Dermis blood vessel endothelial cell (primary cell): ENCODE measurements at places on chromosomes 3 and 15. TPM values are rescaled to one million over a fixed set of nuclear protein-coding genes. Genes with fewer than 3 reads are reported as not detected.
A peak's percentile ranks its signal among the peaks of the same experiment; 100 is the strongest.

Gene MYLK
- 69.6 and 78.1 TPM in 2 replicates for total RNA-seq

Gene TCTA
- 24.2 and 24.8 TPM in 2 replicates for total RNA-seq

Gene TMOD2
- 22.3 and 32.8 TPM in 2 replicates for total RNA-seq

Gene LARP6
- total RNA-seq = 6.9 and 15.0 TPM in 2 replicates

Gene DISP2
- total RNA-seq = 0.09 and 0.17 TPM in 2 replicates

Gene SLC24A5
- total RNA-seq = not detected in 2 replicates

Gene CCR1
- total RNA-seq = not detected in 2 replicates

Gene CLDN18
- total RNA-seq = not detected in 2 replicates

Gene PARP16
- 2.0 and 3.0 TPM in 2 replicates for total RNA-seq

GRCh38 chr3:40047406-40047805, 238.0 kb downstream of the MYRIP start:
- DNase-seq = no peak

- DNase-seq = no peak
These were observed 55.7 kb upstream of the PLXND1 start for GRCh38 chr3:129662191-129662608.

DNA sequence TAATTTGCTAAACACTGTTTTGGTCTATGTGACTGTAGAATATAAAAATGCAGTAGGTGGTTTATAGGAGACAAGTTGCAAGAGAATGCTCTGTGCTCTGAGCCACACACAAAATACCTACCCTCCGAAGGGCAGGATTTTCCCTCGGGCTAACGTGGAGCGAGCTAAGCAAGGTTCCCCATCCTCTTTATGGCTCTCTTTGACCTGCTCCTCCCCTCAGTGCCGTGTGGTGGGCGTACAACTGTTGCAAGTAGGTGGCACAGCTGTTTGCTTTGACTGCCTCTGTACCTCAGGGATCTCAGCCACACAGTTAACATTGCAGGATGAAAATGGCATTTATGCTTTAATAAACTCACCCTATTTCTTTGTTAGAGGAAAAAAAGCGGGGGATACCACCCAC, 339.1 kb downstream of the SATB1 start:
- no peak for DNase-seq

GRCh38 chr3:157112536-157112935, 47.4 kb downstream of the CCNL1 start:
- no peak for DNase-seq

GRCh38 chr15:88918738-88919137, 5.6 kb upstream of the MFGE8 start:
- DNase-seq = peak; percentile 30

DNA sequence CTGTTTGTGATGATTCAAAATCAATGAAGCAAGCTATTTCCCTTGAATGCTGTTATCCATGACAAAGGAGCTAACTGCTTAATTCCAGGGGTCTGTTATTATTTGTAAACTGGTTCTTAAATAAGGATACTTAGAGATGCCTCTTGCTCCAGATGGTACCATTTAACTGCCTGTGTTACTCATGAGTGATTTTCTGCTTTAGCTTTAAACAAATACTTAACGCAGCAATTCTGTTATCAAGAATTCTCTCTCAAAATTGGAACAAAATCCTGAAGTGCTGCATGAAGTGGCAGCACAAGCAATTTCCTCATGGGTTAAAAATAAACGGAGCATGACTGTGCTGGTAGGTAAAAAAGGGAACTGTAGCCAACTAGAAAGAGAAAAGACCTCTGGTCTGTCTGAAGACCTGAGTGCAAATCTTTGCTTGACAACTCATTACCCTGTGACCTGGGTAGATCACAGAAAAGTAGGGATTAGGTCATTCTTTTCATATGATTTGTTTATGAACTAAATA, 62.5 kb upstream of the GBE1 start:
- no peak for DNase-seq

- no peak for DNase-seq
These were observed 144.7 kb upstream of the IQSEC1 start for GRCh38 chr3:13217736-13218540.

GRCh38 chr3:44444896-44445691, 32.4 kb downstream of the ZNF445 start:
- DNase-seq = no peak

- peak; percentile 45 for DNase-seq
These were observed 2.8 kb downstream of the CHD2 start for GRCh38 chr15:92902737-92903593.

GRCh38 chr15:71013446-71013845, 101.8 kb upstream of the THSD4 start:
- no peak for DNase-seq

DNA sequence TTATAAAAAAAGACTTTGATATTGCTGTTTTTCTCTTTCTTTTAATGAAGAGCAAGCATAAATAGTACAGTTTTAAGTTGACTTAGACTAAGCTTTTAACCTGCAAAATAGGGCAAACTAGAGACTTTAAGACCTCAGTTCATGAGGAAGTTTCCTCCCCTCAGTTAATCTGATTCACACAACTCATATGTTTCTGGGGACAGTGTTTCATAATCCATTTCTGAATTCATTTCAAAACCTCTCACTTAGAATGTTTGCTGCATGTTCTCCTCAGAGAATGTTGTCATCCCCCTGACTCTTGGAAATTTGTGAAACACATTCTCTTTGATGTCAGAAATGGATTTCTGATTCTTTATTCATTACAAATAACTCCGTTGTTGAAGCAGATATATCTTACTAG, 79.3 kb upstream of the SKOR1 start:
- no peak for DNase-seq

DNA sequence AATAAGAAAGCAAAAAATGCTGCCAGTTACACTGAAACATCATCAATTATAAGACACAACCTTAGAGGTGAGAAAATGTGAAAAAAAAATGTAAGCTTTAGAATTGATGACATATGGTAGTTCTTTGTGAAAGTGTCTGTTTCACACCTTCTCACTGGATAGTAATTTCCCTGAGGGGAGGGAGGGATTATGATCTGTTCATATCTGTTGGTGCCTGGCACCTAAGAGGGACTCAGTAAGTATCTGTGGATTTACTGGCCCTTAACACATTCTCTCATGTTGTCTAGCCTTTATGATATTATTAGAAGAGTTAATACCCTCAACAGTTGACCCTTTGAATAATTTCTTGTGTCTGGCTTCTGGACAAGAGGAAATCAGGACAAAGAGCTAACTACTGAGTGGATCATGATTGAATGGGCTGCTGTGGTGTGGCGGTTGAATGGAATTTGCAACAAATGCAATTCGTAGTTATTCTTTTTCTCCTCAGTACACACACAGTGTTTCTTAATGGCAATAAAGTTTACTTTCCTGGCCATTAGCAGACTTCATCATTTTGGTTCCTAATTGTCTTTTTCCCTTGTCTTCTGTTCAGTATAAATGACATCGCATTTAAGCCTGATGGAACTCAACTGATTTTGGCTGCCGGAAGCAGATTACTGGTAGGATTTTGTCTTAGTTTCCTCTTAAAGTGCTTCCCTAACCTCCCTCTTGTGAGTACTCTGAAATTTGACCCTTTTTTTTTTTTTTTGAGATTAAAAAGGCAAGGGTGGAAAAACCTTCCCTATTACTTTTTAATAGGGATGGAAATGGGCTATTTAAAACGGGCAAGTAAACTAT, 9.5 kb downstream of the IFT122 start:
- DNase-seq = peak; percentile 67

- no peak for DNase-seq
These were observed 4.9 kb downstream of the MESP2 start for GRCh38 chr15:89781055-89781454.

DNA sequence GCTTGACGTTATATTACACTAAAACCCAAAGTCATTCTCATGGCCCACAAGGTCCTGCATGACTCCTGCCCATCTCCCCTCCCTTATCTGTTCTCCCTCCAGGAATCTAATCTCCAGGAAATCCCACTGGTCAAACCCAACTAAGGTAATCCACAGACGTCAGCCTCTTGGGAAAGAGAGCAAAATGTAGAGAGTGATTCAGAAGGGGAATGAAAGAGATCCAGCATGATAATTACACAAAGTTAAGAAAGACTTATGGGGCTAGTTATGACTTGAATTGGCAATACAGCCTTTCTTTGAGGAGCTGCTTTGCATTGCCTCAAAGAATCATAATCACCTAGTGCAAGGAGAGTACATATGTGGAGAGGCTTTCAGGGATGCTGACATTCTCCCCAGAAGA, 137.8 kb upstream of the MYRIP start:
- DNase-seq = no peak
